ENCODE measurements at places on chromosomes 3 and 15. TPM values are rescaled to one million over a fixed set of nuclear protein-coding genes. Genes with fewer than 3 reads are reported as not detected.

The LRRC28 gene
- total RNA-seq, result 19.3 TPM

The CCDC39 gene
- not detected for total RNA-seq

The MUC20 gene
- total RNA-seq, result 0.53 TPM

DNA sequence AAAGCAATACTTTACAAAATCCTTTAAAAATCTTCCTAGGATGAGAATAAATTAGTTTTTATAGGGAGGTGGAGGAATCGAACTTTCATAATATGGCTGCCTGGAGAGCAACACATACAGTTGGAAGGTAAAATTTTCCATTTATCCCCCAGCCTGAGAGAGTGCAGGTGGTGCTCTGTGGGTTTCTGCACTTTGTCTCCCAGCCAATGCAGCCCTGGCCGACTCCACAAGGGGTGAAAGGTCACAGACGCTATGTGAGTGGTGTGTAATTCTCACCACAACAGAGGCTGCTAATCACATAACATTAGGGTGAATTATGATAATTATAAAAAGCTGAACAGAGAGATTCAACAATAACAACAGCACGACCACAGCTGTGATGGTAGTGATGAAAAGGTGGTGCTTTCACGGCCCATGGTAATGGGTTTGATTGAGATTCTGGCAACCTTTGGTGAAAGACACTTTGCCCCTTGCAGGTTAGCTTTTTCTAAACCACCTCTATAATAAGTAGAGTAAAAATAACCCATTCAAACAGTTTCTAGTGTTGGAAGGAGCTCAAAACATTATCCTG, 30.1 kb upstream of the NANOGP8 start:
- H3K4me1 ChIP-seq, result no peaks in the 10 kb centered on the region
- H3K27me3 ChIP-seq, result no peaks in the 10 kb centered on the region
- no peaks in the 10 kb centered on the region for H3K36me3 ChIP-seq
- no peak overlapping the region for H3K4me3 ChIP-seq
- no peak for DNase-seq
- no peak overlapping the region for H3K27ac ChIP-seq

GRCh38 chr15:37109168-37109871, 9.0 kb upstream of the MEIS2 start:
- H3K36me3 ChIP-seq, result peaks cover 7% of the 10 kb centered on the region
- H3K4me3 ChIP-seq, result no peak overlapping the region
- DNase-seq, result no peak
- H3K27ac ChIP-seq, result no peak overlapping the region

- no peak for DNase-seq
- H3K27me3 ChIP-seq, result no peaks in the 10 kb centered on the region
- no peak overlapping the region for H3K27ac ChIP-seq
- H3K4me3 ChIP-seq, result no peak overlapping the region
Measured at GRCh38 chr3:31285833-31286486, 246.8 kb upstream of the STT3B start.

DNA sequence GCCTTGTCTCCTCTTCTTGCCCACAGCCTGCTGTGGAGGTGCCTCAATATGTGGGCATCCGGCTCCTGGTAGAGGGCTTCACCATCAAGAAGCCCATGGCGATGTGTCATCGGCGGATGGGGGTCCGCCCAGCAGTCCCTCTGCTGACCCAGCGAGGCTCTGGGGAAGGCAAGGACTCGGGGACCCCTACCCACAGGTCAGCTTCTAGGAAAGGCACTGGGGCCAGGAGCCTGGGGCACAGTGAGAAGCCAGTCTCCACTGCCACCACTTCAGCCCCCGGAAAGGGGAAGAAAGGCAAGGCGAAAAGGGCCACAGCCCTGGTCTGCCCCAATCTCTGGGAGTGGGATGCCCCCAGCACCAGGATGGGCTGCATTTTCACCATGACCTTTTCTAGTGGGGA, 10.7 kb downstream of the RPUSD3 start:
- no peak for DNase-seq
- peaks cover 46% of the 10 kb centered on the region for H3K36me3 ChIP-seq
- H3K27me3 ChIP-seq, result no peaks in the 10 kb centered on the region
- no peak overlapping the region for H3K4me3 ChIP-seq
- H3K4me1 ChIP-seq, result peaks cover 6% of the 10 kb centered on the region

DNA sequence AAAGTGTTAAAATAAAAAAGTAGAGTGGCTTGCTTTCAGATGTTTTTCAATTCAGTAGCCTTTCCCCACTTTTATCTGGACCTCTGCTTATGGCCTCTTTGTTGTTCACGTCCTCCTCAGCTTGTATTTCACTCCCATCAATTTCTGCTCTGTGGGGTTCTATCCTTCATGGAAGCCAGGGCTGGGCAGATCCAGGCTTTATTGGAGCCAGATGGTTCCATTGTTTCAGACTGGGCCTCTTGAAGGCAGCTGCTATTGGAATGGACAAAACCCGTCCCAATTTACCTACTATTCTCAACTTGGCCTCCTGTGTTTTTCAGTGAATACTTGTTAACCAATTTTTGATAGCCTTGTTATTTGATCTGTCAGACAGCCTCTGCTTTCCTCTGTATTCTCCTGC, 10.9 kb upstream of the AADACL2 start:
- H3K27ac ChIP-seq, result no peak overlapping the region
- DNase-seq, result no peak
- H3K4me1 ChIP-seq, result no peaks in the 10 kb centered on the region
- H3K36me3 ChIP-seq, result no peaks in the 10 kb centered on the region

Measured in activated CD8-positive, alpha-beta T cell treated with anti-CD3 and anti-CD28 coated beads, Interleukin-2, amount 10 ng/mL, durations not matched to agents 7 days and 5 days (primary cell).